Thoracic aorta (tissue), 2 donors: ENCODE measurements at places on chromosomes 1 and 21.

- DNase-seq = no peak
These were observed 9.6 kb upstream of the AMY2B start for GRCh38 chr1:103561643-103562395.

- DNase-seq = no peak
These were observed 7.3 kb downstream of the UQCRHL start for GRCh38 chr1:15799928-15800835.

DNA sequence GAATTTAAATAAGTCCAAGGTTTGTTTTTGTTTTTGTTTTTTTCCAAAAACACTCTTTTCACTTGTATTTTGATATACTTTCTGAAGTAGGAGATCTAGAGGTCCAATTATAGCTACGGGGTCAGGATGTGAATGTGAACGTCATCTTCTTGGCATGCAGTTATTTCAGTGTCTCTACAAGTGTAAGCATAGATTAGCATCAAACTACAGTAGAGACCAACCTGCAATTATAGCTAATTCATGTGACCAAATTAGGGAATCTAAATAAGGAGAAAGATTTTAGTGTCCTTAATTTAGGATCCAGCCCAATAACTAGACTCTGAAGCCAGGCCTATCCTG lies 107.3 kb upstream of the PALMD start:
- no peak for DNase-seq

DNA sequence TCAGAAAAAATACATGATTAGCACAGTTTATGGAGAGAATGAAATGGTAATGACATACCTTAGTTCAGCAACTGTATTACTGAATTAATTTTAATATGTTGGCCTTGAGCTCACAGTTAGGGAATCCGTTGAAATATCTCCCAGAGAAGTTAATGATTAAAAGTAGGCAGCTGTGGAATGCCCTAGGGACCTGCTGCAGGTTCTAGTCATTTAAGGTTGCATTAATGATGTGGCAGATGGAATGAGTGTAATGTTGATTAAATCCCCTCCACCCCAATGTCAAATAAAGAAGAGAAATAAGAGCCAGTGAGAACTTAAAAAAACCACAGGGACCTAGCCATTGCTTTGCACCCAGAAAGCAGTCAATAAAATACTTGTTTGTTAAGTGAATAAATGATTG lies 40.3 kb upstream of the TRIM45 start:
- DNase-seq = no peak

GRCh38 chr21:36909901-36910561 lies 56.4 kb downstream of the HLCS start:
- no peak for DNase-seq

- no peak for DNase-seq
These were observed 66.1 kb upstream of the SERBP1 start for GRCh38 chr1:67496329-67496728.

DNA sequence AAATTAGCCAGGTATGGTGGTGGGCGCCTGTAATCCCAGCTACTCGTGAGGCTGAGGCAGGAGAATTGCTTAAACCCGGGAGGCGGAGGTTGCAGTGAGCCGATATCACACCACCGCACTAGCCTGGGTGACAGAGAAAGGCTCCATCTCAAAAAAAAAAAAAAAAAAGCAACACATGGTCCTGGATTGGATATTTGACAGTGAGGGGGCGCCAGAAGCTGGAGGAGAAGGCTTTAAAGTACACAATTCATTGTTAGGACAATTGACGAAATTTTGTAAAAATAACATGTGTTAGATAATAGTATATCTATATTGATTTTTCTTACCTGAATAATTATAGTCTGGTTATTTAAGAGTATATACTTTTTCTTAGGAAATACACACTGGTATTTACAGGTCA lies 50.2 kb upstream of the USP25 start:
- DNase-seq = no peak

DNA sequence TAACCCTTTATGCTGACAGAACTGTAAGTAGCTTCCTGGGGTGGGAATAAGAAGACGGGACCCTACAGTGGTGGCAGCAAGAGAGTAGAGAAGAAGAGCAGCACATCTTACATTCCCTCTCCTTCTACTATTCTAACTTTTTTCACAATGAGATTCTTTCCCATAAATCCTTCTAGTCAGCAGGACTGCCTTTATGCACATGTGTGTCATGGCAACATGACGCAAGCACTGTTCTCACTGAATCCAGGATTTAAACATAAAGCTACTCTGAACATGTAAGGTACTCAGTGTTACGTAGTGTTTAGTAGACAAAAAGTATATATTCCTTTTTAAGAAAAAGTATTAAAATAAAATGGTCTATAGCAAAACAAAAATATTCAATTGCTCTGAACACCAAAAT lies 309.7 kb upstream of the LYPLAL1 start:
- no peak for DNase-seq

DNA sequence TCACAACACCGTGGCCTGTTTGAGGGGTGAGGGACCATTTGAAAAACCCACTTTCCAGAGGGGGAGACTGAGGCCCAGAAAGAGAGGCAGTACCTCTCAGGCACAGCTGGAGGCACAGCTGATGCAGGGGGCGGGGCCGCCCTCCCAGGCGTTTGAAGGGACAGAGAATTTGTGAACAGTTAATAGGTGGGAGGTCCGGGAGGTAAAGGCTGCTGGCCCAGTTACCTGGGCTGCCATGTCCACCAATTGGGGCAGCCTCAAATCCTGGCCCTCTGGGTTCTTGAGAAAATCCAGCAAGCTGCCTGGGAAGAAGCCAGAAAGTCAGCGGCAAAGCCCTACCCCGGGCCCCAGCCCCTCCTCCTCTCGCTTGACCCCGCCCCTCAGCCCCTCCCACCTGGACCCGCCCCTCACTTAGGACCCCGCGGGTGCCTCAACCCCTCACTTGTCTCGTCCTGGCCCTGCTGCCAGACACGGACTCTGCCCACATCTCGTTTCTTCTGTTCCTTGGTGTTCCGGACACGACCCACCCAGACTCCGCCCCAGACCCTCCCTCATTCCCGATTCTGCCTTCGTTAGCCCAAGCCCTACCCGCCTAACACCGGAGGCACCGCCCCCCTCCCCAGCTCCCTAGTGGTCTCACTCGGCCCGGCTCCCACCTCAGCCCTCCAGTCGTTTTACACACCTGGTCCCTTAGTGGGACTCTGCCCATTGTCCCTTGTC lies 10.8 kb upstream of the AHDC1 start:
- DNase-seq = no peak

- no peak for DNase-seq
These were observed 14.9 kb downstream of the RBBP4 start for GRCh38 chr1:32665915-32666314.

DNA sequence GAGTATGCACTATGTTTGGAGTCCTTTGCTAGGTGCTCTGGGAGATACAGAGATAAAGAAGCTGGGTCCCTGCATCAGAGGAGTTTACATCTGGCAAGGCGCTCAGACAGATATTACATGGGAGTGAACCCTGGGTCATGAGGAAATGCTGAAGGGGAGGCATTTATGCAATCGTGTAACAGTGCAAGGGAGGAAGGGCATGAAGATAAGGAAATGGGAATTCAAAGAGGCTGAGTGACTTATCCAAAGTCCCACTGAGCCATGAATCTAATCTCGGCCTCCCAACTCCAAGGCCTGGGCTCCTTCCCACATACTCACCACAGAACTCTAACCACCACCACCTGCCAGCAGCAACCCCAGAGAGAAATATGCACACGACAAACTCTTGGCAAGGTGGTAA lies 51.6 kb downstream of the FAM163A start:
- no peak for DNase-seq

DNA sequence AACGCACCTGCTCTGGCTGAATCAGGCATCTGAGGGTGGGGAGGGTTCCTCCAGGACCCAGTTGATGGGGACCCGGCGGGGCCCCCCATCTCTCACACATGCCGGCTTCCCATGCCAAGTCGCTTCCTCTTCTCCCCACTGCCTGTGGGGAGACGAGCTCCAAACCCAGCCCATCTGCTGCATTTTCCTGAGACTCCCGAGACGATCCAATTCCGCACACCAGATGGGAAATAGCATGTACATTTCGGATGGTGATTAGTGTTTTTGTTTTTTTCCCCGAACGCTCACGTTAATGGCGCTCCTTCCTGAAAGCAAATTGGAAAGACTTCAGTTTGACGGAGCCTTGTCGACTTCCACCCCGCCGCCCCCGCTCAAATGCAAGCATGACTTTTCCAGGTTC lies 13.2 kb upstream of the GRIK3 start:
- no peak for DNase-seq

- no peak for DNase-seq
These were observed 115.5 kb downstream of the KCNK2 start for GRCh38 chr1:215198021-215198420.

- no peak for DNase-seq
These were observed 65.4 kb downstream of the TAS1R2 start for GRCh38 chr1:18794051-18794450.

DNA sequence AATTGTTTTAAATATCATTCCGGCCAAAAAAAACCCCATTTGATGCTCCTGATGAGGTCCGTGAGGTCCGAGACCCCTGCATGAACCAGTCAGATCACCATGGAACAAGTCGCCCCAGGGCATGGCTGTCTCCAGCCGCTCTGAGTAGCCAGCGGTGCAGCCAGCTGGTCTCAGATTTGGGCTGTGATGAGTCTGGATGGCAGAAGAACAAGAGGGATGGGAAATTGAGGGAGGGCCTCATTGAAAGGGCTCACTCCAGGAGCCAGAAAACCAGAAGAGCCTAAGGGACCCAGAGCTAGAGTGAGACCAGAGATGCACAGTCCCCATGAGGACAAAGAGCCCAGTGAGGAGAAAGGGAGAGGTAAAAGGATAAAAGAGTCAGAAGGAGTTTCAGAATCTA lies 174.0 kb downstream of the TOMM20 start:
- DNase-seq = no peak

GRCh38 chr1:27097484-27097917 lies 57.4 kb downstream of the SLC9A1 start:
- DNase-seq = no peak

DNA sequence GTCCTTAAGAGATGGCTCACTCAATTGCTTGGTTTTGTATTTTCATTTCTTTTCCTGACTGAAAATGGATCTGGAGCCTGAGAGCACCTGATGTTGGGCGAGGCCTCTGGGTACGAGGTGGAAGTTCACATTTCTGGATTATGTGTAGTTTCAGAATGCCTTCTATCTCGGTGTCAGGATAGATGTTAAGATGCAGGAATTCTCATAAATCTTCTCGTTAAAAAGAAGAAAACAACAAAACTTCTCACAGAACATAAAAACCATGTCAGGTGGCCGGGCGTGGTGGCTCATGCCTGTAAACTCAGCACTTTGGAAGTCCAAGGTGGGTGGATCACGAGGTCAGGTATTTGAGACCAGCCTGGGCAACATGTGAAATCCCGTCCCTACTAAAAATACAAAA lies 101.8 kb downstream of the RHOU start:
- no peak for DNase-seq

DNA sequence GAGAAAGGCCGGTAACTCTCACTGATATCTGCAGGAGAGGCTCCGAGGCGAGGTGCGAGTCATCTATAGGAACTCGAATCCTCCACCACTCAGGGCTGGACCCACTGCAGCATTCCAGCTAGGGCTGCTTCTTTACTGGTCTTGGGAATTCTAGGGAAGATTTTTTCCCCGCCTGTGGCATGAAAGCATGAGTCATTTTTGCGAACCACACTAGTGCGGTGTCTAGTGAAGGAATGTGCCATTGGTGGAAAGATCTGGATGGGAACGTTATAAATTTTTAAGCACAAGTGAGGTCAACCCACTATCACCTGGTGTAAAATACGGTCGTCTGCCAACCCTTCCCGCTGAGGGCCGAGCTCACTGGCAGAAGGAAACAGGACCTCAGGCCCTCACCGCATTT lies 49.7 kb downstream of the SYF2 start:
- DNase-seq = no peak

DNA sequence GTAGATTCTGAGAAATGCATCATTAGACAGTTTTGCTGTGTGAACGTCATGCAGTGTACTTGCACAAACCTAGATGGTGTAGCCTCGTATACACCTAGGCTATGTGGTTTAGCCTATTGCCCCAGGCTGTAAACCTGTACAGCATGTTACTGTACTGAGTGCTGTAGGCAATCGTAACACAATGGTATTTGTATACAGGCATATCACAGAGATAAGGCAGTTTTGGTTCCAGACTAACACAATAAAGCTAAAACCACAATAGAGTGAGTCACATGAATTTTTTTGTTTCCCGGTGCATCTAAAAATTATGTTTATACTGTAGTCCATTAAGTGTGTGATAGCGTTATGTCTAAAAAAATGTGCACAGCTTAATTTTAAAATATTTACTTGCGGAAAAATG lies 6.9 kb downstream of the IL10RB start:
- no peak for DNase-seq

- DNase-seq = no peak
These were observed 1793.9 kb downstream of the NCAM2 start for GRCh38 chr21:22791986-22792560.

GRCh38 chr1:231626951-231627614 lies 493 bp downstream of the DISC1 start:
- DNase-seq = peak; percentile 7

DNA sequence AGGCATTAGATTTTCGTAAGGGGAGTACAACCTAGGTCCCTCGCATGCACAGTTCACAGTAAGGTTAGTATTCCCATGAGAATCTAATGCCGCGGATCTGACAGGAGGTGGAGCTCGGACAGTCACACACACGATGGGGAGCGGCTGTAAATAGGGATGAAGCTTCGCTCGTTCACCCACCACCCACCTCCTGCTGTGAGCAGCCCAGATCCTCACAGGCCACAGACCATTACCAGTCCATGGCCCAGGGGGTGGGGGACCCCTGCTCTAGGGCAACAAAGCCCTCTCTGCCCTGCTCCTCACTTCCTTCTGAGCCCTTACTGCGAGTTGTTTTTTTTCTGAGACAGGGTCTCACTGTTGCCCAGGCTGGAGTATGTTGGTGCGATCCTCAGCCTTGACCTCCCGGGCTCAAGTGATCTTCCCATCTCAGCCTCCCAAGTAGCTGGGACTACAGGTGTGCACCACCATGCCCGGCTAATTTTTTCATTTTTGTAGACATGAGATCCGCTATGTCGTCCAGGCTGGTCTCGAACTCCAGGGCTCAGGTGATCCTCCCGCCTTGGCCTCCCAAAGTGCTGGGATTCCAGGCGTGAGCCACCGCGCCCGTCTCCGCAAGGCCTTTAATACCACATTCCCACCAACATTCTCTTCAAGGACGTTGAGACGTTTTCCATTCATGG lies 21.3 kb downstream of the TRPM2 start:
- DNase-seq = no peak

- no peak for DNase-seq
These were observed 22.3 kb upstream of the ATP5PO start for GRCh38 chr21:33937931-33938339.

GRCh38 chr1:168466714-168467131 lies 77.1 kb downstream of the XCL2 start:
- DNase-seq = no peak

GRCh38 chr1:177998696-177999631 lies 29.1 kb upstream of the SEC16B start:
- no peak for DNase-seq
